ENCODE measurements at places on chromosomes 2 and 18.

GRCh38 chr2:177758591-177759371 is 313.8 kb downstream of the PDE11A start:
- peak; percentile 76 for DNase-seq

DNA sequence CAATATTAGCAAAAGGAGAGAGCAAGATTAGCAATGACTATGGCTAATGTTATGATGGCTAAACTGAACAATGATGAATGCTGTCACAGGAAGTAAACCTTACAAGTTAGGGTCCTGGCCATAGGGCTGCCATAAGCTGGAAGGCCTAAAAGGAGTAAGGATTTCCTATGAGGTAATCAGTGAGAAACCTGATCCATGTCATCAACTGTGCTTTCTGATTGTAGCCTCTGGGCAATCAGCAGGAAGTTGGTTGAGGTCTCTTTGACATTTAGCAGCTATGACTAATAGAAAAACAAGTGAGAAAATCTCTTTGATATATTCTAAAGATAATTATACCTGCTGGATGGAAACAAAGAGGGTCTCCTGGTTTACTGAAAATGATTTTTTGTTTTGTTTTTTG is 193.0 kb downstream of the RAB3GAP1 start:
- peak; percentile 2 for DNase-seq

DNA sequence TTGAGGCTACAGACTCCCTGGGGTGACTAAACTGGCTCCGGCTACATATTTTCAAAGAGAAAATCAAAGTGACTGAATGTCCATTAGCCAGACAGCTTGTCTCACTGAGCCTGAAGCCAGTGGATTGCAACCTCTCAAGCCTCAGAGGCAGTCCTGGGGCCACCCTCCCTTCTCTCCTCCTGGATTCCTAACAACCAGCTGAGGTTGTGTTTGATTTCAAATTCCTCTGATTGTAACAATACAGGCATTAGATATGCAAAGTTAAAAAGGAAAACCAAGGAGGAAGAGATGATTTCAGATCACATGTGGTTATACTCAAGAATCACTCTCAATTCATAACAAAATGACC is 101.0 kb upstream of the LMAN1 start:
- DNase-seq, result no peak

DNA sequence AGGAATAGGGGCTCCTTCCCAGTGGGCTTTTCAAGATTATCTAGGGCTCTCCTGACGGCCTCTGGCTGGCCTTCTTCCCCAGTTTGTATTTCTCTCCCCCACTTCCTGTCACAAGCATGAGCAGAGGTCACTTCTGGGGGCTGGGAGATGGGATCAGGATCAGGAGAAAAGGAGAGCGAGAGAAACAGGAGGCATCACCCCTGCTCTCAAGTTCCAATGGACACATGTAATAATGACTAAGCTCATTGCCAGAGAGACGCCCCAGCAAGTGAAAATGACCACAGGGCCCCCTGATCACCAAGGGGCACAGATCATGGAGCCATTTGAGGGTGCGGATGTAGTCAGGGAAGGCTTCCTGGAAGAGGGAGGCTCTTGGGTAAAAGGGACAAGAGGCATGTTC is 92.1 kb downstream of the SMAD7 start:
- DNase-seq, result no peak

DNA sequence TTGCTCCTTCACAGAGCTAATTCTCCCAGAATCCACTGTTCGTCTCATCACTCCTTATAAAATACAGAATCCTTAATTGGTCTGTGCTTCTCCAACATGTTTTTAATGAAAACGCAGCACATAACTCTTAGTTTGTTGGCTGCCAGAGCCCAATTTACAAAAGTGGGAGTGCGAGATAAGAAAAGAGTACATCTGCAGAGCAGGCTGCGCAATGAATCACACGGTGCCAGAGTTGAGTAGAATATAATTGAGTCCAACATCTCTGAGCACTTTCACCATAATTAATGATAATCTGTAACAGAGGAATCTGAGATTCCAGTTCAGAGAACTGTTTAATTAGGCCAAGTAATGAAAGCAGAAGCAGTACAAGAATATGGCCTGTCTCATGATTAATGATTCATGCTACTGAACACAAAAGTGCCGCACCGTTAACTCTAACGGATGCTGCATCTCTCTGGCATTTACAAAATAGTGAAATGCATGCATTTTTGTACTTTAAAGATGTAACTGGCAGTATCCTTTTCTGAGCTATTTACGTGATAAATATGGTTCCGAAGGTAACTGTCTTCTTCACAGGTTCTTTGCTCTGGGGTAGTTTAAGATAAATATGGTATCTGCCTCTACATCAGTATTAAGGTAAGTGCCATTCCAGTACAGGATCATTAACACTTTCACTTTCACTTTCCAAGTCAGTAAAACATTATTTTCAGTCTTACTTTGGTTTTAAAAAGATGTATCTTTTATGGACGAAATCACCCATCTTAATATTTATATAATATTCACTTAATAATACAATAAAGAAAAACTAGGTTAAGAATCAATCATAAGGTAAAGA is 785.6 kb downstream of the NR4A2 start:
- DNase-seq, result no peak

- no peak for DNase-seq
These were observed 123.9 kb upstream of the CCDC150 start for GRCh38 chr2:196515608-196516007.

- peak; percentile 22 for DNase-seq
These were observed 97.6 kb downstream of the WDR7 start for GRCh38 chr18:56748698-56749268.

- no peak for DNase-seq
These were observed 31.0 kb downstream of the CYBRD1 start for GRCh38 chr2:171553236-171553635.

DNA sequence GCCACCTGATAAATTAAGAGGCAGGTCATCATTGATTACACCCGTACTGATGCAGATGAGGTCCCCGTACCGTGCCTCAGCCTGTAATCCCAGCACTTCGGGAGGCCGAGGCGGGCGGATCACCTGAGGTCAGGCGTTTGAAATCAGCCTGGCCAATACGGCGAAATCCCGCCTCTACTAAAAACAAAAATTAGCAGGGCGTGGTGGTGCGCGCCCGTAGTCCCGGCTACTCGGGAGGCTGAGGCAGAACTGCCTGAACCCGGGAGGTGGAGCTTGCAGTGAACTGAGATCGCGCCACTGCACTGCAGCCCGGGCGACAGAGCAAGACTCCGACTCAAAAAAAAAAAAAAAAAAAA is 683 bp upstream of the ENOSF1 start:
- DNase-seq, result no peak

DNA sequence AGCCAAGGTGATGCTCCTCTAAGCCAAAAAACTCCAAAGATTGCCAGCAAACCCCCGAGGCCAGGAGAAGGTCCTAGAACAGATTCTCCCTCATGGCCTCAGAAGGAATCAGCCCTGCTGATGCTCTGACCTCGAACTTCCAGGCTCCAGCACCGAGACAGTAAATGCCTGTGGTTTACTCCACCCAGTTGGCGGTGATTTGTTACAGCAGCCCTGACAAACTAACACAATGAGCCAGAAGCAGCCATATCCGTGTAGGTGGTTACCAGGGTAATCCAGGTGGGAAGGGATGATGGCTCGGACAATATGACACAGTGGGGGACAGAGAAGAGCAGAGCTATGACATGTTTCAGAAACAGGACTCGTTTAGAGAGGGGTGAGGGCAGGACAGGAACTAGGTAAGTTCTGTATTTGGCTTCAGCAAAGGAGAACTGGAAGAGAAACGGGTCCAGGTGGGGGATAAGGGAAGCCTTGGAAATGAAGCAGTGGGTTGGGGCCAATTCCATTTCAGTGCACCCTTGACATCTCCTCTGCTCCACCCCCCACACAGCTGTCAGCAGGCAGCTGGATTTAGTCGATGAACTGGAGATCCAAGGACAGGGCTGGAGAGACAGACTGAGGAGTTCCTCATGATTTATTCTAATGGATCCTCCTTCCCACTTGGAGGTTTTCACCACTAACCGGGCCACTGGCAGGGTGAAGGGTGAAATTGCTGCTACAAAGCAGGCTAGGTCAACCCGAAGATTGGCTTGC is 179.7 kb upstream of the SH3BP4 start:
- DNase-seq, result peak; percentile 13

DNA sequence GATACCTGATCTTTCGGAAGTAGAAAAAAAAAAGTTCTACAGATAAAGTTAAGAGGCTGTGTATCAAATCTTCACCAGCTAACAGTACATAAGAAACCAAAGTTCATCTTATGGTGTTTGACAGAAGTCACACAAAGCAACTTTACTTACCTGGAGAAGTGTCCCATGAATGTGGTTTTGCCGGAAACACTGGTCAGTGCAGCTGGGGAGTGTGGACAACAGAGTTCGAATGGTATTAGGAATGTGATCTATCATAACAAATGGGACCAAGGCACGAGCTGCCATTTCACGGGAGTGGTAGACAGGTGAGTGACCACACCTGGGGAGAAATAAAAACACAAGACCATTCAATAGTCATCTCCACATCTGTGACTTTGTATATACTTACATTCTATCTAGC is 171.4 kb upstream of the ZFP36L2 start:
- DNase-seq, result no peak

DNA sequence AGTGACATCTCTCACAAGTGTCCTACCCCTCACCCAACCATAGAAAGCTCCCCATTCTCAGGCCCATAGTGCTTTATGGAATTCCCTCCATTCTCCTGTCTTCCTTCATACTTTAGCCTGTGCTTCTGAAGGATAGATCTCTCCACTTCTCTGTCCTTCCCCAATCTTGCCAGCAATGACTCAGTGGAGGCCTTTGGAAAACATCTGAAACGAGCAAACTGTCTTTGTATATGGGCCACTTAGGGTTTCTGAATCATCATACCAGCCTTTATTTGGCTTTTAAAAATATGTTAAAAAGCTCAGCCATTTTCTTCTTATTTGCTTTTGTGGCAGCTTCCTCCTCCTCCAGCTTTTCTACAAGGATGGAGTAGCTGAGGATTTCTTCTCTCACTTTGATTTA is 65.6 kb upstream of the ZNF385B start:
- DNase-seq, result no peak

- DNase-seq, result peak; percentile 10
These were observed 20.4 kb upstream of the BCL2 start for GRCh38 chr18:63339920-63340484.

- DNase-seq, result no peak
These were observed 59.4 kb upstream of the TMEM17 start for GRCh38 chr2:62565309-62565908.

- no peak for DNase-seq
These were observed 25.8 kb downstream of the FEZ2 start for GRCh38 chr2:36572054-36572718.

DNA sequence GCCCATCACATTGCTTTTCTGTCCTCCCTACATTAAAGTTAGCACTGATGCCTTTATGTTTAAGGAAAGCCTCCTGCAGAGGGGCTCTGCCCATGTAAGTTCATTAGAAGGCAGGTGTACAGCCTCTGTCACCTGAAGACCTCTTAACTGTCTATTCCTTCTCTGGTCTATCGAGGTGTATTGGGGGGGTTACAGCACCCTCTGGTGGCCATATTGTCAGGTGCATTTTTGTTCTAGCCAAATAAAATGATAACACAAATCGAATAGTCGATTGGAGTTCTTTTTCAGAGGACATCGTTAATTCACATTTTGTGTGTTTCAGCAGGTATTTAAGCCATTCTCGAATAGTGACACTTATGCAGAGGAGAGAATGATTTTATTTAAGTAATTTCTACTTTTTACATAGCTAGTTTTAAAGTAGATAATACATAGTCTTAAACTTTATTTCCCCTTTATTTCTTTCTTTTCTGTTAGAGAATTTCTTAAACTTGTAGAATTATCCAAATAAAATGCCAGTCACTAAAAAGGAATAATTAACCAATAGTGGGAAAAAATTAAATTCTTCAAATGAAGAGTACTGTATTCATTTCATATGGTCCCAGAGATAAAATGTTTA is 136.8 kb downstream of the NEDD4L start:
- DNase-seq, result no peak

- no peak for DNase-seq
These were observed 105.6 kb downstream of the CSRNP3 start for GRCh38 chr2:165575044-165575615.

DNA sequence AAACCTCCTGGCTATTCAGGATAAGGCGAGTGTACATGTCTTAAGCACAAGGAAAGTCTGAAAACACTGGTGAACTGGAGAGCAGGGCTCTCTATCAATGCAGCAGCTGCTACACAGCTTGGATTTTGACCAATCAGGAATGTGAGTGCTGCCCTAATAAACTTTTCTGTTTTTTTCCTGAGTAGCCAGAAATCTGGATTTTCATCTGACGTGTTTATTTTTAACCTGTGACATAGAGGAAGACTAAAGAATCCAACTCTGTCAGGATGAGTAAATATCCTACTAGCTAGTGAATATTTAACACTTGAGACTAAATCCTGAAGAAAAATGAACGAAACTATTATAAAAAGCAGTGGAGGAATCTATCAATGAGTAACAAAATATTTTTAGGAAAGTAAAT is 1638.9 kb downstream of the LRP1B start:
- DNase-seq, result peak; percentile 37

DNA sequence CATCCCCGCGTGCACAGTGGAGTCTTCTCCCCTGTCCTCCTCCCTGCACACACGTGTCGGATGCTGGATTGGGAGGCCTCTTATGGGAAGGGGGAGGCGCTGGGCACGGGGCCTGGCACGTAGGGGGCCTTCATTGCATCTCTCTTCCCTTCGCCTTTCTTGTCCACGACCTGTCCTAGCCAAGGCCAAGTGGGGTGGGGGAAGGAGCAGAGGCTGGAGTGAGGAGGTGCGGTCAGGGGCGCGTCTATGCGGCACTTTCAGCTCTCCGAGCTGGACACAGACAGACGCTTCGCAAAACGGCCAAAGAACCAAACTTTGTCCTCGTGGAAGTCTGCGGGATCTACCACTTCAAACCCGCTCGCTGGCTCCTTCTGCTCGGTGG is 13.4 kb downstream of the ALPG start:
- no peak for DNase-seq

DNA sequence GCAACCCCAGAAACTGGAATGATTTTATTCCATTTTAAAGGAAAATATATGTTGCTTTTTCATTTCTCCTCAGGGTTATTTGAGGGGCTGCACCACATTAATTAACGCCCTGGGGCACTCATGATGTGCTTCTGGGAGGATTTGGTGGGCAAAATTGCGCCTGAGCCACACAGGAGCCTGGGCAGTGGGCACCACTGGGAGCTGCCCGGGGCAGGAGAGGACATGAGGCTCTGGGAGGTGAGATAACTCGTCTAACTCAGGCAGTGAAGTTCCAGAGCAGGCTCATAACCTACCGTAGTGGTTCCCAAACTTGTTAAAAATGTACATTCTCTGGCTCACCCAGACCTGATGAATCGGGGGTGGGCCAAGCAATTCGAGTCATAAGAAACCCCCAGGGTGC is 68.3 kb downstream of the EDAR start:
- no peak for DNase-seq

DNA sequence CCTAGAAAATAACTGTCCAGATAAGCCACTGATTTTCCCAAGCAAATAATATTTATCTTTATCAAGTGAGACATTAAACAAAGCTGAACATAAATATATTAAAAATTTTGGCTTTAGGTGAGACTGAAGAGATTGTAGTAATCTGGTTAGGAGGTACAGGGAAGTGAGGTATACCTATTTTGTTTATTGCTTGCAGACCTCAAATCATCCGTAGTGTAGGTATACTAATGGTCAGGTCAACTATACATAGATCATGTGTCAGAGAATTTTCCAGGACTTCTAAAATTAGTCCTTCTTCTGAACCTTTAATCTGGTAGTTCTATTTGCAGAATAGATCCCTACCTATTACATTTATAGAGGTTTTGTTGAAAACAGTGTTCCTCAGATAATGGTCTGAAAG is 41.5 kb downstream of the SP140 start:
- DNase-seq, result no peak
